ENCODE measurements at places on chromosomes 4 and X.
A peak's percentile ranks its signal among the peaks of the same experiment; 100 is the strongest.

GRCh38 chr4:186666750-186667149 lies 56.9 kb downstream of the FAT1 start:
- DNase-seq = no peak

DNA sequence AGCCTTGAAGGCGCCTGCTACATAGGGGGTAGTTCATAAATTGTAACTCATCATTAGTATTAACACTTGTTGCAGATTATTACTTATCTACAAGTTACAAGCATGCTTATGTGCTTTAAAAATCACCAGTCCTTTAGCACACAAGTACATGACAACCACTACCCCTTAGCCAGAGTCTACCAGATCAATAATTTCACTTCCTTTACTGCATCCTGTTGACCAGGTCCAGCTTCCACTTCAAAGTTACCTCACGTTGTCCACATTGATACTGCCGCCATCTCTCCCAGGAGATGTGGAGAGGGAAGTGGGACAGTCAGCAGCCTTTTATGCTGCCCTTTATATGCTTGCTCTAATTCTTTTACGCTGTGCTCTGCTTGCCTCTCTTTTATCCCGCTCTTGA lies 231.3 kb upstream of the CXXC4 start:
- DNase-seq = no peak

- no peak for DNase-seq
Observed at GRCh38 chrX:38004046-38004445, 2.3 kb upstream of the SYTL5 start.

DNA sequence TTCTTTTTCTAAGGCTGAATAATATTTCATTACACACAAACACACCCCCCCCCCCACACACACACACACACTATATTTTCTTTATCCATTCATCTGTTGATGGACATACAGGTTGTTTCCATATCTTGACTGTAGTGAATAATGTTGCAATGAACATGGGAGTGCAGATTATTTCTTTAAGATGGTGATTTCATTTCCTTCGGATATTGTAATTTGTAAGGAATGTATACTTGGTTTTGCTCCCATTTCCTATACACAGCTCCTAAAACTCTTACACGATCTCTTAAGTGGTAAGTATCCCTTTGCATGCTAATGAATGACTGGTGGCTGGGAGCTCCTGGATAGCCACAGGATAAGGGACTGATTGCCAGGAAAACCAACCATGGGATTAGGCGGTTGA lies 14.7 kb upstream of the RBMXL3 start:
- DNase-seq = no peak

DNA sequence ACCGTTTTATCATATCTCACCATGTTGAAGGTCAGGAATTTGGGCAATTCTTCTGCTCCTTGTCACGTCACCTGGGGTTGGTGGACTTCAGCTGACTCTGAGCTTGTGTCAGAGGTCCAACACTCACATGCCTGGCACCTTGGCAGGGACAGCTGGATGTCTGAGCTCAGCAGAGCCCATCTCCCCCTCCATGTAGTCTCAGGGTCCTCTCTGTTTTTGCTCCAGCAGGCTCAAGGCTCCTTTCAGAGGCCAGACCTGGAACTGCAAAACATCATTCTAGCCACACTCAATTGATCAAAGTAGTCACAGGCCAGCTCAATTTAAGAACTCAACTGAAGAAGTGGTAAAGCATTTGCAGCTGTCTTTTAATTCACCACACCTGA lies 45.4 kb downstream of the EDNRA start:
- DNase-seq = no peak

- DNase-seq = no peak
Observed at GRCh38 chr4:8710946-8711345, 118.4 kb downstream of the CPZ start.

- DNase-seq = no peak
Observed at GRCh38 chr4:1031956-1032795, 20.8 kb downstream of the FGFRL1 start.

- no peak for DNase-seq
Observed at GRCh38 chrX:136779346-136779781, 1.4 kb downstream of the ARHGEF6 start.

DNA sequence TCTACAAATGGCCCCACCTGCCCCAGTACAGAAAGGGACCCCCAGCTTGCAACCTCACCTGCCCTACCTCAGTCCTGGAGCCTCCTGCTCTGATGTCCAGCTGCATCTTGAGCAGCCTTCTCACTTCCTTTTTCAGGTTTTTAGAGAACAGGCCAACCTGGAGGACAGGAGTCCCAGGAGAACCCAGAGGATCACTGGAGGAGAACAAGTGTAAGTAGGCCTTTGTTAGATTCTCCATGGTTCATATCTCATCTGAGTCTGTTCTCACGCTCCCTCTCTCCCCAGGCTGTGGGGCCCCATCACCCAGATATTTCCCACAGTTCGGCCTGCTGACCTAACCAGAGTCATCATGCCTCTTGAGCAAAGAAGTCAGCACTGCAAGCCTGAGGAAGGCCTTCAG lies 3.6 kb downstream of the MAGEA11 start:
- DNase-seq = no peak

- no peak for DNase-seq
Observed at GRCh38 chr4:40349561-40350198, 14.5 kb downstream of the CHRNA9 start.

DNA sequence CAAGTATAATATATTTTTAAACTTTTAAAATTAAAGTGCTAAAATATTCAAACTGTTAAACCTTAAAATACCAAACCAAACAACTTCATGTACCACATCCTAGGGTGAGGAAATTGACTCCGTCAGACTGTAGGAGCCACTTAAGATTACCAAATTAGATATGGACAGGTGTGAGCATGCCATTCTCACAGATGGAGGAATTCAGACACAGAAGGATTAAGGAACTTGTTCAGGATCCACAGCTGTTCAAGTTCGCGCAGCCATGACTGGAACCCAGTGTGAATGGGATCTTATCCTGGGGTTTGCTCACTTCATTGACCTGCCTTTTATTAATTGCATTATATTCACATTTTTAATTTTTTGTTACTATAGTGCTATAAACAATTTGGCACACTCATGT lies 224.9 kb upstream of the PCDH7 start:
- DNase-seq = no peak

DNA sequence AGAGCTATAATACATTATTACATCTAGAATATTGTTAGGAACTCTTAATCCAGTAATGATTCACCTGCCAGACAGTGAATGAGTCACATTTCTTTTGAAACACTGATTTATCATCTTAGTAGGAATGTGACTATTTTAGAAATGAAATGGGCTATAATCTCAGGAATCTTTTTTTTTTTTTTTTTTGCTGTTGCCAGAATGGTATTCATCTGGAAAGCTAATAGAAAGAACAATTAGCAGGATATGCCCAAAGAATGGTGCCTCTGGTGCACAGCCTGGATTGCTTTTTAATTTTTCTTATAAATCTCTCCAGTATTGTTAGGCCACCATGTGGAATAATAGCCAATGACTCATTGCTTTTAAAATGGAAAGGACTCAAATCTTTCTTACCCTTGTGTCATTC lies 181.1 kb upstream of the SMIM31 start:
- DNase-seq = no peak

GRCh38 chrX:9824554-9824953 lies 38.3 kb downstream of the SHROOM2 start:
- DNase-seq = no peak

DNA sequence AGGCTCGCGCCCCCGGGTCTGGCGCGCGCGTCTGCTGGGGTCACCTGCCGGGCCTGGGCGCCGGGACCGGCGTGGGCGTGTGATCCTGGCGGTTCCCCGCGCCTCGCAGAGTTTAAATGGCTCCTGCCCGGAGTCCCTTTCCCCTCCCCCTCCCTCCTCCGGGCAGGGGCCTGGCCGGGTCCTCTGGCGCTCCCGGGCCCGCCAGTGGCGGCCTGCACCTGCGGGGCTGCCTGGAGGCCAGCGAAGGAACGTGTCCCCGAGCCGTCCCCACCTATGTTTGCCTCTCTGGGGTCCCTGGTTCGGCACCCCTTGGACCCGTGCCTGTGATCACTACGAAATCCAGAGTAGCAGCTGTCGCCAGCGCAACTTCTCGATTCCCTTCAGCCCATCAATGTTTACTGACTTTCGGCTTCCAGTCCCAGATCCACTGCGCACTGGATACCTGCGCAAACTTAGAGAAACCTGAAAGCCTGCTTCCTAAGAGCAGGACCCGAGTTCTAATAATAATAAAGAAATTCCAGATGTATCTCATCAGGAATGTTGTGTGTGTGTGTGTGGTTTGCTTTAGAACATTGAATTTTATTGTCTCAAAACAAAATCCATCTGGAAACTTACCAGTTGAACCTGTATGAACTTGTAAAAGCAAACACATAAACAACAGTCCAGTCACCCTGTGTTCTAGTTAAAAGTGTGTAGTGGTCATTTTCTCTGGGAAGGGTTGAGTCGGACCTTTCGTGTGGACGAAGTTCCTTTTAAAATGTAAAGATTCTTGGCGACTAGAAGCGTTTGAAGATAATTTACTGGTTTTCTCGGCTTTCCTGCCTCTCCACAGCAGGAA lies 788 bp downstream of the SHROOM2 start:
- peak; percentile 44 for DNase-seq

DNA sequence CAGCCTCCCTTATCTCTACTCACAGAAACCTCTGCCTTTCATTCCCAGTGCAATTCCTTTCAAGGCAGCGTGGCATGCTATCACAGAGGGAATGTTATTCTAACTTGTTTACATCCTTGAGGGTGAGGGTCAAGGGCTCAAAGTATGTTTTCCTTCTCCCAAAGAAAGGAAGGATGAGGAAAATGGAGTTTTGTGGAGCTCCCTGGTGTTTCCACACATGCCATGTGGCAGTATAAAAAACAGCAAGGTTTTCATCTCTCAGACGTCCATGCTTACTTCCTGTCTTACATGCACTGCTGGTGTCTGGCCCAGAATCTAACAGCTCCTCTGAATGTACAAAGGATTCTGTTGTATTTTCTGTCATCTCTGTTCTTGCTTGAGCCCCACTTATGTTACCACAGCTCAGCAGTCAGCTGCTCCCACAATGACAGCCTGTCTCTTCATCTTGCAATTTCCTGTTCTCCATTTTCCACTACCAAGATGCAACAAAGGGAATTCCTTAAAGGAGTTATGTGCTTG lies 128.0 kb downstream of the SNCA start:
- no peak for DNase-seq

- no peak for DNase-seq
Observed at GRCh38 chrX:72366178-72366577, 60.5 kb upstream of the CITED1 start.

DNA sequence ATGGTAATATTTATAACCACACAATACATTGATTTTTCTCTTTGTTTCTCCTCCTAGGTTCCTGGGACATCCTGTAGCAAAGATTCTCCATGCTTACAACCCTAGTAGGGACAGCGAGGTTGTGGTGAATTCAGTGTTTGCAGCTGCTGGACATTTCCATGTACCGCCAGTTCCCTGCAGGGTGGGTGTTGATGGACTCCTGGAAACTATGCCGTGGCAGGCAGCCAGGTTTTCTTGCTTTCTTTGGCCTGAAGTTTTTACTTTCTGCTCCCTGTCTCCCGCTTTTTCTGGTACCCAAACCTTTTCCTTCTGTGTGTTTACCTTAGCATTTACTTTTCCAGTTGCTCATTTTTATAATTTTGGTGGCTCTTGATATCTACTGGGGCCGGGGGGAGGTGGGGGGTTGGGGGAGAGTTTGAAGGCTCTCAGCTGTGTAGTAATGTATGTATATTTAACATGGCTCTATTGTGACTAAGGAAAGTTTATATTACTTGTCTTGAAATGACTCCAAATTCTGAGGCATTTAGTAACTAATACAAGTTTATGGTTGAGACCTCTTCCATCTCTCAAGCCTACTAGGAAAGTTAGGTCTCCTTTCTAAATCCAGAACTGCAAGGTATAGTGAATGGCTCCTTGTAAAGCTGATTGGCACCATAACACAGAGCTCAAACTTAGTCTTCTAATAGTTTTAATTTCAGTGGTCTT lies 89.7 kb downstream of the TMEM131L start:
- DNase-seq = peak; percentile 46

DNA sequence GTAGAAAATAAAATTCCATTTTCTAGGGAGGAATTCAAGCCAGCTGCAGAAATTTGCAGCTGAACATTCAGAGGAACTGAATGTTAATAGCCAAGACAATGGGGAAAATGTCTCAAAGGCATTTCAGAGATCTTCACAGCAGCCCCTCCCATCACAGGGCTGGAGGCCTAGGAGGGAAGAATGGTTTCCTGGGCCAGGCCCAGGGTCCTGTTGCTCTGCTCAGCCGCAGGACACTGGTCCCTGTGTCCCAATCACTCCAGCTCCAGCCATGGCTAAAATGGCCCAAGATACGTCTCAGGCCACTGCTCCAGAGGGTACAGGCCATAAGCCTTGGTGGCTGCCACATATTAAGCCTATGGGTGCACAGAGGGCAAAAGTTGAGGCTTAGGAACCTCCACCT lies 20.4 kb downstream of the FAM13A start:
- no peak for DNase-seq

GRCh38 chr4:95528388-95528948 lies 20.3 kb downstream of the UNC5C start:
- no peak for DNase-seq

DNA sequence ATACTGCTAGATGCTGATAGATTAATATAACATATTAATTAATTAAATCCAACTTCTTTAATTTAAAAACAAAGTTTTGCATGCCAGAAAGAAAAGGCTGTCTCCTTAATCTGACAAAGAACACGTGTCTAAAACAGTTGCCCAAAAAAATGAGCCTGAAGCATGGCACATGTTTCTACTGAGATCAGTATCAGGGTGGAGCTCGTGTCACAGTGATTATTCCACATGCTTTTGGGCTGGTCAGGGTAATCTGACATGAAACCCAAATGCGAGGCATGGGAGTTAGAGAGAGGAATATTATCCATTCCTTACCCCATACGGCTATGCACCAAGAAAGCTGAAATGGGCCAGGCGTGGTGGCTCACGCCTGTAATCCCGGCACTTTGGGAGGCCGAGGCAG lies 79.4 kb upstream of the ADRA2C start:
- no peak for DNase-seq
